ENCODE measurements at places on chromosomes 6 and 20.

DNA sequence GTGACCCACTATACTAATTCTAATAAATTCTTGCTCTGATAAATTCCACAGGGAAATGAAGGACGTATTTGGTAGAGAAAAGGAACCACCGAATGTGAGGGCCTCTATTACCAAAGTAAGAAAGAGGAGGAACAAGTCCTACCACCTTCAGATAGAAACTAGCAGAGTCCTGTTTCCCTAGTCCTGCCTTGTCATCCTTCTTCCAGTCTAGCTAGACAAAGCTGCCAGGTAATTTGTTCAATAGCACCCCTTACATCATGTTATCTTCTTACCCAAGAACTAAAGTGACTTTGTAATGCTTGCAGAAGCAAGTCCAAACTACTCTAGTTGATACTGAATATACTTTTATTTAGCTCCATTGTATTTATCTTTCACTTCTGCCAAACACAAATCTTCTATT, 29.3 kb upstream of the FAM83B start:
- no peak for DNase-seq

DNA sequence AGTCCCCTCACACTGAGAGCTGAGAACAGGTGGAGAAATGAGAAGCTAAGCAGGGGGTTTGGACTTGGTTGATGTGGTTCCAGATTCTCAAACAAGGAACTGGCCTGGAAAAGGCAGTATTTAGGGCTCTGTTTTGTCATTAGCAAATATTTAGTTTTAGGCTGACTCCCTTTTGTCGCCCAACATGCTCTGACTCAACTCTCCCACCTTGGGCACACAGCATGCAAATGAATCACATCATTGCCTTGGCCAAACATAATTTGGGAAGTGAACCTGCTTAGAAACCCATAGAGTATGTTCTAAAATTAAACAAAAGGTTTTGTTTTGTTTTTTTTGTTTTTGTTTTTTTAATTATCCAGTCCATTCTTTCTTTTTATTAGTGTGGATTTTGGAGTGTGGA, 9.5 kb upstream of the UQCC2 start:
- DNase-seq, result no peak

DNA sequence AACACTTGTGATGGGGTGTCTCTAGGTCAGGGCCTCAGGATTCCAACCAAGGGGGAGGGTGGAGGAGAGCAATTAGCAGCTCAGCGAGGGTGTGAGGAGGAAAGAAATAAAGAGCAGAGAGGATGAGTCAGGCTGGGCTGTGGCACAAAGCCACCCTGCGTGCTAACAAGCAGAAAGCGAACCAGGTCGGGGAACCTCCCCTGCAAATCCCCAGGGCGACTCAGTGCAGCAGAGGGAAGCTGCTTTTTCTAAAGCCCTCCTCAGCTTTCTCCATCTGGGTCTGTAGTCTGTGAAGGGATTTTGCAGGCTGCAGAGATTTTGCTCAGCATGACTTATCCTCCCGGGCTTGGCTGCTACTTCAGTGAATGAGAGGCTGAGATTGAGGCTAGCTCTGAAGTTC, 6.6 kb upstream of the SPO11 start:
- no peak for DNase-seq

- no peak for DNase-seq
Observed at GRCh38 chr20:16106191-16106849, 466.9 kb downstream of the KIF16B start.

DNA sequence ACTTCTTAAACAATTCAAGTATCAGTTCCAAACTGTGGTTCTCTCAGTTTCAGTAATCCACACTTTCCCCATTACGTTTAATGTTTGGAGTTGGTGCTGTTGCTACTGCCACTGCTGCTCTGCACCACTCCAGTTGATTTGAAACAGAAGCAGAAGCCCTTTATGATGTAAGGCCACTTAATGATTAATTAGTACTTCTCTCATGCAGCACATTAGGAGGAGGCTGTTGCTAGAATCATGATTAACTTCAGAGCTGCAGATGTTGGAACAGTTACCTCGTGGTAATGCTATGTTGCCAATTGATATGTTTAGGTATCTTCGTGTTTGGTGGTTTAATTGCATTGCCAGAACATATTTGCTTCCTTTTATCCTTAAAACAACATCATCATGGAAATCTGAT, 986.2 kb upstream of the CITED2 start:
- DNase-seq, result no peak

DNA sequence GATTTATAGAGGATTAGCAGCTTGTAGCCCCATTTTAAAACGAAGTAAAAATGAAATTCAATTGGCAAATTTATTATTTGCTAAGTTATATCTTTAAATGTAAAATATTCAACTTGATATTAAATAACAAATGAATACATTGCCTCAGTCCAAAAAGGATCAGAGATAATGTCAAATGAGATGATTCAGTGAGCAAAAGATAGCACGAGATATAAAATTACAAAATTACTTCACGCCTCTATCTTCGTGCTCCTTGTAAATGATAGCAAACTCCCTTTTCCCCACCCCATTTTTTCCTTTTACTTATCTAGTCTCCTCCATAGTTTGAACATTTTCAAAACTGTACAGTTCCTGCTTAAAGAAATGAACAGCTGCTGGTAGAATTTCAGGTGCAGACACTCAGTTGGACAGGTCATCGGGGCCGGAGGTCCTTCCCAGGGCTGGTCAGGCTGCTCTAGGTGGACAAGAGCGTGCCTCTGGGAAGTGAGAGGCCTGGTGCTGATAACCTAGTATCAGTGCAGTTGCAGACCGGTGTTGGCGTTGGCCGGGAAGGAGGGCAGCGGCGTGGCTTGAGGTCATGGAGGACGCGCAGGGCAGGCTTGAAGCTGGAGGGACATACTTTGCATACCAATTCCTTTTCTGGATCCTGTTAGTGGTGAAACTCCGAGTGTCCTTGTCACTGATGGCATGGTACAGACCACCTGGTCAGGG, 83.9 kb downstream of the CDC5L start:
- DNase-seq, result no peak

- DNase-seq, result no peak
Observed at GRCh38 chr20:55668631-55669030, 336.7 kb downstream of the CBLN4 start.

DNA sequence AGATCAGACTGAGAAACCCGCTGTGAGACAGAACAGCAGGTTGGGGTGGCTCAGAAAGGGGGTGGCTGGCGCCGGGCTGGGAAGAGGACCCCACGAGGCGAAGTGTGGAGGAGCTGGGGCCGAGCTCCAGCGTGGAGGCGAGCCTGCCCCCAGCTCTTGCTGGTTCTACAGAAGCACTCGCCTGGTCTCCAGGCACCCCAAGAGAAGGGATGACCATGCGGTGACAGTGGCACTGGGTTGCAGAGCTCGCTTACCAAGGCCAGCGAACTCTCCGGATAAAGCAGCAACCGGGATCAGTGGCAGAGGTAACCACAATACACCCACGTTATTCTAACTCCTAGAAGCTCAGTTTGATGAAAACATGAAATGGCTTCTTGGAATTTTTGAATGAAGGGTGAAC, 26.5 kb downstream of the THBS2 start:
- DNase-seq, result no peak

- peak; percentile 27 for DNase-seq
Observed at GRCh38 chr20:57654363-57654997, 34.3 kb upstream of the ZBP1 start.

GRCh38 chr20:57791966-57792365, 82.2 kb upstream of the PMEPA1 start:
- DNase-seq, result no peak

DNA sequence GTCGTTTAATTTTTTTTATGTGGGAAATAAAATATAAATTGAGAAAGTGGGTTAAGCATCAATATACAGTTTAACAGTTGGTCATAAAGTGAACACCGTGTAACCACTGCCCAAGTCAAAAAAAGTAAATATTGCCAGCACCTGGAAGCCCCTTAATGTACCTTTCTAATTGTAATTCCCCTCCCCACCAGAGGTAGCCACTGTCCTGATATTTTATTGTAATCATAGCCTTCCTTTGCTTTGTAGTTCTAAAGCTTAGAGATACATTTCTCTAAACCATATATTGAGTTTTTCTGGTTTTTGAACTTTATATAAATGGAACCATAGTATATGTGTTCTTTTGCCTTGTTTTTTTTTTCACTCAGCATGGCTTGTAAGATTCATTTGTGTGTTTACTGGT, 180.6 kb downstream of the TBC1D7 start:
- no peak for DNase-seq

GRCh38 chr6:81769824-81770223, 17.3 kb upstream of the TENT5A start:
- no peak for DNase-seq

DNA sequence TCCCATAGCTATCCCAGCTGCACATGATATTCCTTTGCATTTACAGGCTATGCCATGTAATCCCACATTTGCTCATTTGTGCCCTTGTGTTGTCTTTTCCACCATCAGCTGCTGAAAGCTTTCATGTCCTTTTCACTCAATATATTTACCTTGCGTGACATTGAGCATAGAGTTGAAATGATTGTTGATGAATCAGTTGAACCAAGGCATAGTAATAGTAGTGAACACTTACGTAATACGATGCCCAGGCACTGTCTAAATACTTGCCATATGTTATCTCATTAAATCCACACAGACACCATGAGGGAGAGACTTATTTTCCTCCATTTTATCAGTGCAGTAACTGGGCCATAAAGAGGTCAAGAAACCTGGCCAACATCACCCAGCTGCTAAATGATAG, 13.1 kb downstream of the RNF8 start:
- DNase-seq, result no peak

- DNase-seq, result no peak
Observed at GRCh38 chr6:127918506-127919427, 17.9 kb upstream of the THEMIS start.

DNA sequence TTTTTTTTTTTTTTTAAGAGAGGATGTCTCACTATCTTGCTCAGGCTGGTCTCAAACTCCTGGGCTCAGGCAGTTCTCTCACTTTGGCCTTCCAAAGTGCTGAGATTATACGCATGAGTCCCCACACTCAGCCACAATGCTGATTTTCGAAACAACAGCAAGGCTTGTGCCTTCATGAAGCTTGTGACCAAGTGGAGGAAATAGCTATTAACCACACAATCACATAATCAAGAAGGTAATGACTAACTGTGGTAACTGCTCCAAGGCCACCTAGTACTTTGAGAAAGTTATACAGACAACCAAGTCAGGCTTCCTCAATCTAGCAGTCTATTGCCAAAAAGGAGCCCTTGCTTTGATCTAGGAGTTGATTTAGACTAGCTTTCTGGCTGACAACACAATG, 46.3 kb downstream of the SOD2 start:
- no peak for DNase-seq

DNA sequence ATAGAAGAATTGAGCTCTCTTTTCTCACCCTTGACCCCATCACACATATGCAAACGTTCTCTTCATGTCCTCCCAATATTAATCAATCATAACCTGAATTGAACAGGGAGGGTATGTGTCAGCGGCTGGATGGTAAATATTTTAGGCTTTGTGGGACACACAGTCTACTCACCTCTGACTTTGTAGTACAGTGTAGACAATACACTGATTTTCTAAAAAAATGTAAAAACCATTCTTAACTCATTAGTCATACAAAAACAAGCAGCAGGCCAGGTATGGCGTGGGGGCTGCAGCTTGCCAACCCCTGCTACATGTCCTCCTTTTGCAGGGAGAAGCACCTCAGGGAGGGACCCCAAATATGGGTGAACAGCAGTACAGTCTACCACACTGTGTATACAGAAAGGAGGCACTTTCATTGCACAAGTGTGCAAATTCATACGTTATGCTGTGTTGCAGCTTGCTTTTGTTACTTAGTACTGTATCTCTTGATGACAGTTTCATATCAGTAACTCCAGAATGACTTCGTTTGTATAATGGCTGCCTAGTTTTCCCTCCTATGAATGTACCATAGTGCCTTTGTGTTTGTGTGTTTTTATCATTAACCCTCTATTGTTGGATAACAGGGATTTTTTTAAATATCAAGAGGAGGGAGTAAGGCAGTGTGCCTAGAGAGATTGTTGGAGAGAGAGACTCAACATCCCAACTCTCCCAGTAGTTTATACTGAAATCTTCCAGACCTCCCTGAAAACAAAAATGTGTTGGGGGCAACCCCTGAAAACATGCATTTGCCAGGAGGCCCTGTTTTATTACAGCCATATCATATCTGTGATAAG, 214.3 kb downstream of the ZMYND8 start:
- no peak for DNase-seq

DNA sequence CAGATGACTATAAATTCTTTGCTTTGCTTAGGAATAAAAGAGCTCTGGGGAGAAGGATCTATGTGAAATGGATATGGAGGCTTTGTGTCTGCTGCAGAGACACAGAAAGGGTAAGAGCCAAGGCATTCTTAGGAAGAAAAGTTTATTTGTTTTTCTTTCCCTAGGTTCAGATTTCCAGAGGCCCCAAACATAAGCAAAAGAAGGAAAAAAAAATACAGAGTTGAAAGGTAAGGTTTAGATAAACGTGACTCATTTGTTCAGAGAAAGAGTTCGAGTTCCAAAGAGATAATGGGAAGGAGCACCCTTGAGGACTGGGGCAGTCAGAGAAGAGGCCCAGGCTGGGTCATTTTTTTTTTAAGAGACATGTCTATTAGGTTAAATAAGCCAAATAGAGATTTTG, 27.4 kb upstream of the BMP5 start:
- no peak for DNase-seq

Measured in stimulated activated CD8-positive, alpha-beta memory T cell treated with anti-CD3 and anti-CD28 coated beads, Interleukin-4, amount 100 ng/mL, for 1 hour (primary cell).